ENCODE measurements at places on chromosomes 13 and 19.

DNA sequence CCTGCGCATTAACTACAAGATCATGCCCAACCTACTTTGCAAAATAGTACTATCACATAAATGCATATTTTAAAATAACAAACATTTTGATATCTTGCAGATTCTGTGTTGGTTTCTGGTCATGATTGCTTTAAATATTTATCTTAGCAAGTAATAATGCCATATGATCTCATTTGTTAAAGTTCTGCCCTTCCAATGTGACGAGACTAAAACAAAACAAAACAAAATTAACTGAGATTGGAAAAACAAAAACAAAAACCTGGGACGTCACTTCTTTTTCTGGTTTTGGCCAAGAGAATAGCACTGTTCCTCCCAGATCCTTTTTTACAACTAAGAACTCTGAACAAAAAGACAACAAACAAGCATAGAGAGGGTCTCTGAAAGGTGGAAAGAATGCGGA lies 436.3 kb downstream of the DACH1 start:
- no peak for DNase-seq

DNA sequence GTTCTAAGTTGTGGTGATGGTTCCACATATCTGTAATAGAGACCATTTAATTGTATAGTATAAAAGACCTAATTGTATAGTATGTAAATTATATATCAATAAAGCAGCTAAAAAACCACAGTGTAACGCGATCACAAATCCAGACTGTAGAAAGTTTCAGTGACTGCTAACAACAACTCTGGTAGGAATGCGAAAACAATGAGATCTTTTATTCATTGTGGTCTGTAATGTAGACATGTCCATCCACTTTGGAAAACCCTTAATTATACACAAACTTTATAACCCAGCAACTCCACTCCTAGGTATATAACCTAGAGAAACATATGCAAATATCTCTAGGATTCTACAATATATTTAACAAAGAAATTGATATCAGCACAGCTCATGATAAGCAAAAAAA lies 549.5 kb downstream of the SLITRK1 start:
- DNase-seq, result no peak

DNA sequence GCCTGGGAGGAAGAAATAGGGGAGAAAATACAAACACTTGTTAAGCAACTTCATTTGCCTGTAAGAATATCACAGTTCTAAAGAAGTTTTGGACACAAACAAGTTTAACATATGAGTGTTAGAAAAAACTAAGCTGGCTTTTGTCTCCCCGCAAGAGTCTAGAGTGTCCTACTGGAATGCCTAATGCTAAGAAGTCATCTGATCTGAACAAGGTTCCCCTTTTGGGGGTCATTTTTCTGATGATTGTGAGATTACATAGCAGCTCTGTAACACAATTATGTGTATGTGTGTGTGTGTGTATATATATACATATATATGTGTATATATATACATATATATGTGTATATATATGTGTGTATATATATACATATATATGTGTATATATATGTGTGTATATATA lies 12.7 kb downstream of the DNMT1 start:
- no peak for DNase-seq

DNA sequence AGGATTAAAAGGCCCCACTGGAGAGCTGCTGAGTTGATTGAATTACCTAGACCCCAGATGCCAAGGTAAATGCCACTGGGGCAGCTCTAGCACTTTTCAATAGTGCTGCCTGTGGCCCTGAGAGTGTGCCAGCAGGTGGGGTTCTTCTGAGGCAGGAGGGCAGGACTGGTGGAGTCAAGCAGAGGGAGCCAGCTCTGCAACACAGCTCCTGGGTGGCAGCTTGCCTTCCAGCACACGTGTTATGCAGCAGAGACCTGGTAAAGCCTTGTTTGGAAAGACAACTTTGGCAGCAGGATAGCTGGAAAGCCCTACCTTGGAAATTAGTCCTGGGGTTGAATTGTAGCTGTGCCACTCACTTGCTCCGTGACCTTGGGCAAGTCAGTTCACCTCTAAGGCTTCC lies 306.6 kb downstream of the ATP8A2 start:
- no peak for DNase-seq

DNA sequence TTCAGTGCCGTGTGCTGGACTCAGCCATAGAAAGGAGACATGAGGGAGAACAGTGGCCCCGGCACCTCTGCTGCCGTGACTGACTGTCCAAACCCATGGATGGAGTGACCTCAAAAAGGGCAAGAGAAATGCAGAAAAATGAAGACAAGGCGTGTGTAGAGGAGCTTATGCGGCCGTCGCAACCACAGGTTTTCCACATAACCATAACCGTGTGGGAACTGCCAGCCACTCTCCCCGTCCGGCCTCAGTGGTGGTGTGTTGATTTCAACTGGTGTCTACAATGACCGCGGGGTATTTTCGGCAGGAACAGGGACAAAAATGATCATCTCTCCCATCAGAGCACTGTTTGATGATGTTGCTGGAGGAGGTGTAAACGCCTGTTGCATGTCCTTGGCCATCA lies 42.9 kb upstream of the F7 start:
- no peak for DNase-seq

DNA sequence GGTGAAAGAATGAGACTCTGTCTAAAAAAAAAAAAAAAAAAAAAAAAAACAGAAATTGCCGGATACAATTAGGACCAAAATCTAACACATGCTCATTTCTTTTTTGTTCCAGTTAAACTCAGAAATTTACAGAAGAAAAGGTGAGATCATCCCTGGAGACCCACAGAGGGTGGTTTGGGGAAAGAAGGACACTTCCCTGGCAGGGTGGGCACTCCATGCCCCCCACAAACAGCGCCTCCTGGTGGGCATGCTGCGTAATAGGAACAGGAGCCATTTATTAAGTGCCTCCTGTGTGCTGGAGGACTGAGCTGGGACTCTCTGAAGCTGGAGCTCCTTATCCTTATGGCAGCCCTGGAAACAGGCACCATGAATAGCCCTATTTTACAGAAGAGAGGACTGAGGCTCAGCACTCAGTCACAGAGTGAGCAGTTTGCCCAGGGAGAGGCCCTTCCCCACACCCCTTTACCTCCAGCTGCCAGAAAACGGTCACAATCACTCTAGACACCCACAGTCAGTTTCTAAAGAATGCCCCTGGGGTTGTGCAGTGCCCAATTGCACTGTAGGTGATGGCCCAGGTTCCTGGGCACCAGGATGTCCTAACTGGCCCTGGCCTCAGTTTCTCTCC lies 10.1 kb downstream of the C19orf38 start:
- no peak for DNase-seq

GRCh38 chr19:41795031-41795461 lies 1.3 kb upstream of the CEACAM3 start:
- peak; percentile 32 for DNase-seq

- DNase-seq, result no peak
Observed at GRCh38 chr13:59345311-59345710, 818.4 kb downstream of the DIAPH3 start.

DNA sequence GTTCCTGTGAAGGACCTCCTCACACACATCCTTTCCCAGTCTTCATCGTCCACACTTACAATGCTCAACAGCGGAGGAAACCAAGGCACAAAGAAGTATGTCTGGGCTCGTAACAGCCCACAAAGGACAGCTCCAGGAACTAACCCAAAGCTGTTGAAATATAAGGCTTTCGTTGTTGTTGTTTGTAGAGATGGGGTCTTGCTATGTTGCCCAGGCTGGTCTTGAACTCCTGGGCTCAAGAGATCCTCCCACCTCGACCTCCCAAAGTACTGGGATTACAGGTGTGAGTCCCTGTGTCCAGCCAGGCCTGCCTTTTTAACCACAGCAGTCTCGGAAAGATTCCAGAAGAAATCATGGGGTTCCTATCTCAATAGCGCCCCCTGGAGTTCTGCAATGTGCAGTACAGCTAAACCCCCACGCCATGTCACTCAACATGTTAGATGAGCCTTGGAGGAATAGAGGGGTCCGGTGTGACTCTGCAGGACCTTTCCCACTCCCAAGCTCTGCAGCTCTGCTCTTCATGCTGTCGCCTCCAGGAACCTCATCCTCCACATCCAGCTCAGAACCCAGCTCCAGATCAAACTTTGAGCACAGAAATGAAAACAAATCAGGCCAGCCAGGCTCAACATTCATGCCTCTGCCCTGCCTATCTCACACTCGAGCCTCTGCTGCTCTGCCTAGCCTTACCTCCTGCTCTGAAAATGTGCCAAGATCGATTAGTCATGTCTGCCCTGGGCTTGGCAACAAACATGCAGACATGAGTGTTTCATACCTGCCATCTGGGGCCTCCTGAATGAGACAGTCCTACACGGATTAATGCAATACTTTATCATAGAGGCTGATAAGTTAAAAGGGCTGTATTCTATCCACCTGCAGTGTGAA lies 7.5 kb downstream of the PLA2G4C start:
- no peak for DNase-seq

DNA sequence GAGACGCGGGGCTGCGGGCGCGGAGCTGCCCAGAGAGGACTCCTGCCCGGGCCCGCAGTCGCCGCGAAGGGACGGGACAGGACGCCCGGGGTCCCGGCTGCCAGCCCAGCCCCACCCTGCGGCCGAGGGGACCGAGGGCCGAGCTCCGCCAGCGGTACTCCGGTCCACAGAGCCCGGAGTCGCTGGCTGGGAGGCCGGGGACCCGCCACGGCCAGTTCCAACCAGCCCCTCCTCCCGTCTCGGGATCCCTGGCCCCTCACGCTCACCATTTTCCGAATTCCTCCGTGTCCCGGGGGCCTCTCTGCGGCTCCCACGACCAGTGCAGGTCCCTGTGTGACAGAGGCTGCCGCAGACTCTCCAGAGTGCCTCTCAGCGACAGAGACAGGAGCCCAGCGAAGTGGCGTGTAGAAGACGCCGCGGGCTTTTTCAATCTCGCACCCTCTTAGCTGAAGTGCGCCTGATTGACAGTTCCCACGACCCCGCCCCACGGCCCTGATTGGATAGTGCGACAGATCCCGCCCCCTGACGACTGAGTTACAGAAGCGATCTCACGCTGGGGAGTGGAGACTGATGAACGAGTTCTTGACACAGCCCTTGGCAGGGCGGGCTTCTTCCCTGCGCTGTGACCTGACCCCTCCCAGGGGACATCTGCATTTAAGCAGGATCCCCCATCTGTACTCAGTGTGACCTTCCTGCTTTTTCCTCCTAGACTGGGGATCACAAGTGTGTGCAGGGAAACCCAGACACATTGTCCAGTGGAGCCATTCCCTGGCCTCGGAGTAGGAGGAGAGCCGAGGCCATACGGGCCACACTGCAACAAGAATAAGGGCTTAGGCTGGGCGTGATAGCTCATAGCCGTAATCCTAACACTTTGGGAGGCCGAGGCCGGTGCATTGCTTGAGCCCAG lies 44.0 kb downstream of the ZNF823 start:
- peak; percentile 49 for DNase-seq

- no peak for DNase-seq
Observed at GRCh38 chr19:3456925-3457527, 23.3 kb downstream of the SMIM24 start.

- no peak for DNase-seq
Observed at GRCh38 chr19:39420769-39421168, 8.3 kb downstream of the PLEKHG2 start.

- no peak for DNase-seq
Observed at GRCh38 chr13:37026771-37027170, 26.2 kb downstream of the EXOSC8 start.

DNA sequence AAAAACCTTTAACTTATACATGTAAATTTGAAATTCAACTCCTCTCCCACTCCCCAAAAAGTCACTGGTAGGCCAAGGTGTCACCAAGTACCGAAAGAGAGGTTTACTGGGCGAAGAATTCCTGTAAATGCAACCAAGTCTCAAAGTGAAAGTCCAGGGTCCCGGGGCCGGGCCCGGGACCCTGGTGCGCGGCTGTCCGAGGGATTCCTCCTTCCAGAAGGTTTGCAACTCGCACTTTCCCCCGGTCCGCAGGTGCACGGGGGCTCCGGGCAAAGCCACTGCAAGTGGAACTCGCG lies 1.1 kb downstream of the STK24 start:
- no peak for DNase-seq

DNA sequence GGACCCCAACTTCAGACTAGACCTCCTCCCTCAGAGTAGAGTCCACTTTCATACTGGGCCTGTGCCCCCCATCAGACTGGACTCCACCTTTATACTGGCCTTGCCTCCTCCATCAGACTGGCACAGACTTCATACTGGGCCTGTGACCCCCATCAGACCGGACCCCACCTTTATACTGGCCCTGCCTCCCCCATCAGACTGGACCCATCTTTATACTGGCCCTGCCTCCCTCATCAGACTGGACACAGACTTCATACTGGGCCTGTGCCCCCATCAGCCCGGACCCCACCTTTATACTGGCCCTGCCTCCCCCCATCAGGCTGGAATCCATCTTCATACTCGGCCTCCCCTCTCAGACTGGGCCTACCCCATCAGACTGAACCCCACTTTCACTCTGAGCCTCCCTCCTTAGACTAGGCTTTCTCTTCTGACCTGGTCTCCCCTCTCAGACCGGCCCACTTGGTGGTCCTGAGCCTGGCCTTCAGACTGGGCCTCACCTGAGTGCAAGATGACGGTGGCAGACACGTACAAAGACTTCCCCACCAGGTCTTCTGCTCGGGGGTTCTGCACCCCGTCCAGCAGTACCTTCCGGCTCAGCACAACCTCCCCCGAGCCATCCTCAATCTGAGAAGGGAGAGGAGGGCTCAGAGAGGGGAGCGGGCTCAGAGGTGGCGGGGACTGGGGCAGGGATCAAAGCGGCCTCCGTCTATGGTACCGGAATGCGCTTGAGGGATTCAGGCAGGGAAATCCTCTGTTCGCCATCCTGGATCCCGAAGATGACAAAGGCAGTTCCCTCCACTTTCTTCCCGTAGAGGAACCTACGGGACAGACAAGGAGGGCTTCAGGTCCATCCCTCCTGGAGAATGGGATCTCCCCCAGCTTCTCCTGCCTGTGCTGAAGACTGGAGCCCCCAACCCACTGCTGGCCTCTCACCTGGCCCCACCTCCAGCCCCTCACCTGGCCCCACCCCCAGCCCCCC lies 7.5 kb downstream of the C3 start:
- no peak for DNase-seq

DNA sequence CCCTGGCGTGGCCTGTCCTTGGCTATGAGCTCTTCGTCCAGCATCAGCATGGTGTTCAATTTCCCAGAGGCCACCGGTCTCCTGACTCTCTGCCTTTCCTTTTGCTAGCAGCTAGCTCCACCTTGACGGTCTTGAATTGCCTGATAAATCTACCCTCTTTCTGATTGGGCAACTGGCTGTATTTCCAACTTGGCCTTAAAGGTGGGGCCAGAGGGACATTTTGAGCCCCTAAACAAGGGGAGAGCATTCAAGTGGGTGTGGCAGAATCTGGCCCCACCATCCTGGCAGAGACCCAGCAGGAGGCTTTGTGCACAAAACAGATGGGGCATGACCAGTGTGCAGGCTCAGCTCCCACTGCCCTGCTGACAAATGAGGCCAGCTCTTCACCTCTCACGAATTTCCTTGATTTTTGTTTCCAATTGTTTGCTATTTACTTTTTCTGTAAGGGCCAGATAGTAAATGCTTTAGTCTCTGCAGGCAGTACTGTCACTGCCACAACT lies 148.9 kb upstream of the VSTM2B start:
- no peak for DNase-seq

DNA sequence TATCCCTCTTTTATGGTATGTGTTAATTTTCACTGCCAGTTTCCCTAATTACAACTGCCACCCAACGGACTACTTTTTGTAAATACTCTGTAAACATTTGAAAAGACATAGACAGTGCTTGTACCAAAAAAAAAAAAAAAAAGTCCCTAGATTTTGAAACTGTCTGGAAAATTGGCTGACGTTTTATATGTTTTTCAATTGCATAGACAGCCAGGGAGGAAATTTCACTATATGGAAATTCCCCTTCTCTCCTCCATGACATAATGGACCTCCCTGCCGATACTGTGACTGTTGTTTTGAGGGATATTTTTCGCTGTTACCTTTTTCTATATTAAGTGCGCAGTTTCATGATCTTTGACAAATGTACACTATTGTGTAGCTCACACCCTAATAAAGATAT lies 43.4 kb downstream of the C13orf42 start:
- DNase-seq, result no peak

Measured in central memory CD8-positive, alpha-beta T cell (primary cell).